ENCODE measurements at places on chromosomes 16 and 17.
A peak's percentile ranks its signal among the peaks of the same experiment; 100 is the strongest.

- peak; percentile 61 for DNase-seq
Observed at GRCh38 chr17:44137891-44138709, 3.6 kb upstream of the HROB start.

DNA sequence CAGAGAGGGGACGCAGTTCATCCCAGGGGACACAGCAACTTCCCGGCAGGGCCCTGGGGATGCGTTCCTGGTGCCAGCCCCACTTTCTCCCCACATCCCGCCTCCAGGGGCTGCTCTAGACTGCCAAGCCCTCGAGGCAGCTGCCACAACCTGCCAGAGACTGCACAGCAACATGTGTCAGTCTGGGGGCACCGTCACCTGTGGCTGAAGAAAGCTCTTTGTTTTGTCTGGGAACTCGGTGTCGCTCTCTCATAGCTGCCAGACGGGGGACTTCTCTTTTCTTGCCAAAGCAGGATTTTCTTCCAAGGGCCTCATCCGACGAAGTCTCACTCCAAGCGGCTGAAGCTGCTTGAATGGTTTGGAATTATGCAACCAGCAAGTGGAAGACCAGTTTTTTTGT, 43.7 kb downstream of the COTL1 start:
- DNase-seq = no peak

DNA sequence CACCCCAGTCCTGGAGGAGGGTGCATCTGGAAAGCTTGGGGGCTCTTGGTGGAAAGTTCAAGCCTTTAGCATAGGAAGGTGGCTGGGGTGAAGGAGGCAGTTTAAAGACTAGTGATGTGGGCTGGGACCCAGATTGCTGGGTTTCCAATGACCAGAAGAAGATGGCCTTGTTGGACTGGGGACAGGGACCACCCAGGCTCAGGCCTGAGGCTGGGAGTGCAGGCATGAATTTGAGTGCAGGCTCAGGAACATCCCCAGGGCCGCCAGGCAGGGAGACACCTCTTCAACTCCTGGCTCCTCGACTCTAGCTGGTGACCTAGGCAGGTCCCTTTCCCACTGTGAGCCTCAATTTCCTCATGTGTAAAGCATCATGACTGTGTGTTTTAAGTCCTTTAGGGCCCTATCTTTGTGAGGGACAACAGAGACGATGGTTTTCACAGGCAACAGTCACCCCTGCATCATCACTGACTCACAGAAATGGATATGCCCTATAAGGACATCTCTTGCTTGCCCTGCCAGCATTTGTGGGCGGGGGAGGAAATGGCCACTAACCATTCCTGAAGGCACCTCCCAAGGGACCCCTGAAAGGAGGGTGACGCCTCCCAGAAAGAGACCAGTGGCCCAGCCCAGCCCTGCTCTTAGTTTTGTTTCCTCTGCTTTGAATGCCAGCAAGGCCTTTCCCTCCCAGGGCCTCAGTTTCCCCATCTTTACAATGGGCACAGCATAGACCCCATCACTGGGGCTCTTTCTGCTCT, 11.1 kb downstream of the NLRC5 start:
- peak; percentile 42 for DNase-seq

- peak; percentile 57 for DNase-seq
Observed at GRCh38 chr17:81309140-81309858, 14.2 kb upstream of the SLC38A10 start.

DNA sequence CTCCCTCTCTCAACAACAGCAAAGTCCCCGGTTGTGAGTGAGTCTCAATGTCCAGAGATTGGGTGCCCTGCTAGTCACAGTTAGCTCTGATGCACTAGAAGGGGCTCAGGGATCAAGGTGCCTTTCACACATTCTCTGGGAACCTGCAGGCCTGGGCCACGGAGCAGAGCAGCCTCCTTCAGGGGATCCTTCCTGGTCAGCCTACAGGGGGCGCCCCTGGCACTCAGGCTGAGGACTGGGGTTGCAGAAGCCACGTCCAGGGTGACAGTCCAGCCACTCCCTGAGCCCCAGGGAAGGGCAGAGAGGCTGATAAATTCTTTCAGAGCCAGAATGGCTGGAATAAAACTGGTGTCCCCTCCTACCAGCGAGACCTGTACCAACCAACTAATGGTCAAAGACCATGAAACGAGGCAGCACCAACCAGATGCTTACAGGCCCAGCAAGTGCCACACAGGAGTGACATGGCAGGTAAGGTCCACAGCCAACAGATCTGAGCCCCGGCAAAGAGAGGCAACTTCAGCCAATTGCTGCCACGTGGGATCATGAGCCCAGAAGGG, 43.5 kb downstream of the ST3GAL2 start:
- DNase-seq = peak; percentile 71

DNA sequence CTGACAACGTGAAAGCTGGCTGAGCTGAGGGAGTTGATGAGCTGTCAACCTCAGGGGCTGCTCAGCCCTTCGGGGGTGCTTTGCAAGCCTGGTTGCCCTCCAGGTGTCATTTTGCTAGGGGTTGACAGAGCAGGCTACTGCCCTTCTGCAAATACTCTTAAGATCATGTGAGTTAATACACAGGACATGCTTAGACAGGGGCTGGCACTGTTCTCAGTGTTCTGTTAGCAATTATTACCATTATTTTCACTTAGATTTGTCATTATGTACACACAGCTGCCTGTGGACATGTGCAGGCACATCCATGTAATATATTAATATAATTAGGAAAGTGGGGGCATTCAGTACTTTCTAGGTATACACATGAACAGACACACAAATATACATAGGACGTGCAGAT, 554.3 kb upstream of the HSBP1 start:
- no peak for DNase-seq

DNA sequence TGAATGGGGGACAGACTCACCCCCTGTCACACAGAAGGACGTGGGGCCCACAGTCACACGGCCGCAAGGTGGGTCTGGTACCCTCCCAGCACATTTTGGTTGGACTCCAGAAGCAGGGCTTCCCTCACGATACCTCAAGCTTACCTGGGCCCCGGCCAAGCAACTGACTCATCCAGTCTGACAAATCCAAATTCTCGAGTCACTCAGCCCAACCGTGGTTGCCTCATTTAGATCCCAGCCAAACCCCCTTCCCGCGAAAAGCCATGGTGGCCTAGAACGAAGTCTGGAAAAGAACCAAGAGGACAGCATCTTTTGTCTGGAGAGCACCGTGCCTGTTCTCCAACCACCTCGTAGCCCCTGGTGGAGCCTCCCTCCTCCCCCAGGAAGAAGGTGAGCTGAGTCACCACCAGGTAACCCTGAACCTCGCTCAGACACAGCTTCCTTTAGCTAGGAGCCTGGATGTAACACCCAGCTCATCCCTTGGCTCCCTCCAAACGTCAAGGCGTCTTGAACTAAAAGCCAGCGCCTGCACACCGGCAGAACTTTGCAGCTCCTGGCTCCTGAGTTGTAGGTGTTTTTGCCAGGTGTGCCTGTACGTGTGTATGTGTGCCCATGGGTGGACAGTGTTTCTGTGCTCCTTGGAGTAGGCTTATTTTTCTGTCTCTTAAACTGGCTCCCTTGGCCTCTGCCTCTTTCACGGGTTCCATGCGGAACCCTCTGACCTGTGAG, 78.9 kb downstream of the CMIP start:
- DNase-seq = no peak

DNA sequence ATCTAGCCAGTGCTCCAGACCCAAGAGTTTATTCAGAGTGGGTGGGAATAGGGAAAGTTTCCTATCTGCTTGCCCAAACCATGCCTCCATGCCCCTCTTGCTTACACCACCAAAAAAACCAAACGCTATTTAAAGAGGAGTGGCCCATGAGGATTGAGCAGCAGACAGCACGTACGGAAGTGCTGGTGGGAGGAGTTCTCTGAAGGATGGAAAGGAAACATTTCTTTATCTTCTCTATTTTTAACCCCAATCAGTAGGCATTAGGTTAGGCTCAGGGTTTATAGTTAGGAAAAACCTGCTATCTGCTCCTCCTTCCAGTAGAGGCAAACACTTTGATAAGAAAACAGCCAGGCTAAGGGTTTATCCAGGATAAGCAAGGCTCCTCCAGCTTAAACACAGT, 235.3 kb downstream of the ZFHX3 start:
- no peak for DNase-seq

DNA sequence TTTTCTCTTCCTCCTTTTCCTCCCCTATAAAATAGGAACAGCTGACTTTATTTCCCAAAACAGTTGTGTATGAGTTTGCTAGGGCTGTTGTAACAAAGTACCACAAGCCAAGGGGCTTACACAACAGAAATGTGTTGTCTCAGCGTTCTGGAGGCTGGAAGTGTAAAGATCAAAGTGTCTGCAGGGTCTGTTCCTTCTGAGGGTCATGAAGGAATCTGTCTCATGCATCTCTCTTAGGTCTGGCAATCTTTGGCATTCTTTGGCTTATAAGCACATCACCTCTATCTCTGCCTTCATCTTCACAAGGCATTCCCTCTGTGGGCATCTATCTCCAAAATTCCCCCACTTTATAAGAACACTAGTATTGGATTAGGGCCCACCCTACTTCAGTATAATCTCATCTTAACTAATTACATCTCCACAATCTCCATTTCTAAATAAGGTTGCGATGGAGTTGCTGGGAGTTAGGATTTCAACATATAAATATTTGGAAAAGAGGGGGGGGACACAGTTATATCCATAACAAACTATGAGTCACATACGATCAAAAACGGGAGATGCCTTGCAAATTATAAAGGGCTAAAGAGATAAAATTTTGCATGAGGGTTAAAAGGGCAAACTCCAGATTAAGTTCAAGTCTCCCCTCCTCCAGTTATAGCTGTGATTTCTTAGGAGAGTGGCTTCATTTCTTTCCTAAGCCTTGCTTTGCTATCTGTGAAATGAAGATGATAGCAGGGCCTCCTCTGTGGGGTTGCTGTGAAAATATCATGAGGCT, 109.7 kb downstream of the VAT1L start:
- DNase-seq = no peak

- DNase-seq = peak; percentile 19
Observed at GRCh38 chr17:58318065-58318481, 10.5 kb downstream of the TSPOAP1 start.

GRCh38 chr16:20242568-20243255, 84.6 kb downstream of the GP2 start:
- DNase-seq = no peak

DNA sequence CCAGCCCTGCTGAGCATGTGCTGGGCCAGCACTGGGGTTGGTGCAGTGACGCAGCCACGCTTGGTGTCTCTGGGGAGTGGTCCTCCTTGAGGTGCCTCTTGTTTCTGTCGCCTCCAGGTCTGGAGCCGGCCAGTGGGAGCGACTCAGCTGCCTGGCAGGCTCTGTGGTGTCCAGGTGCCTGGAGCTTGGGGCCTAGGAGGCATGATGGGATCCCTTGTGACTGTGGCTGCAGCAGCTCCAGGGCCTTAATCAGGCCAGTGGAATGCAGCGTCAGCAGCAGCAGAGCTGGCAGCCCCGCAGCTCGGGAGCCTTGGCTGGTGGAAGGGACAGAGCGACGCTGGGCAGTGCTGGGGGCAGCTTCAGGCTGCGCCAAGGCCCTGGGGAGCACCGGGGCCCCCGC, 74.7 kb upstream of the CIBAR2 start:
- no peak for DNase-seq

DNA sequence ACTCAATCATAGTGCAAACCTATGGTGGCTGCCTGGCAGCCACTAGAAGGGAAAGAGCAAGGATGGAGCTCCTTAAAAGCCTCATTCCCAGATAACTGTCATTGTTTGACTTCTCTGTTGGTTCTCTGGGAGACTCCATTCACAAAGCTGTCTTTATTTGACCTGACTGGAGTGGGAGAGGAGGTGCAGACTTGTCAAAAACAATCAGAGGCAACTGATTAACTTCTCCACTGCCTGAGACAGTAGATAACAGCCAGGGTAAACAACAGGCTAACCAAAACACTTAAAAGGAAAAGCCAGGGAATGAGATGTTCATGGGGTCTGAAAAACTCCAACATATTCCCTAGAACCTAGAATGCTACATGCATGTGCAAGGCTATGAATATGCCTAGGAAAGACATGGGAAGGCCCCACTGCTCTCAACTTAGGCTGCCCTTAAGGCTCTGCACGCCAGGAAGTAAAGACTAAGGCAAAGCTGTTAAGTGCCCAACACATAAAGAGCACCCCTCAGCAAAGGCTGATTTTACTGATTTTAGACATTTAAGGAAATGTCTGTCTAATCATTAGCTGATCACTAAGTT, 82.0 kb downstream of the TTC19 start:
- DNase-seq = no peak

DNA sequence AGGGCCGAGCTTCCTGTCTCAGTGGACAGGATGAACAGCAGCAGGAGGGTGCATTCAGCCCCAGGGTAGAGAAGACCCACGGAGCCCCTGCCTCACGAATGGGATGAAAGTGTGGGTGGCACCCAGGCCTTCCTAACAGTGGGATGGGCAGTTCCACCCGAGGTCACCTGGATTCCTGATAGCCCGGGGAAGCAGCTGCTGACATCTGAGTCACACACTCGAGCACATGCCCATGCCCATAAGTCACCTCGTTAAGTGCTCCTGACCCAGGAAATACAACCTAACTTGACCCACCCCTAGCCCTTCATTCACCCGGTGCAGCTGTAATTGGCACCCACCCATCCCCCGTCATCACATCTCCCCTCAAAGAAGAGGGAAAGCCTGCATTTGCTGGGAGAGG, 85.3 kb upstream of the FOXF1 start:
- no peak for DNase-seq

- DNase-seq = no peak
Observed at GRCh38 chr16:13950821-13951547, 31.0 kb downstream of the ERCC4 start.

GRCh38 chr16:85422632-85423550, 190.2 kb upstream of the GSE1 start:
- peak; percentile 9 for DNase-seq

- no peak for DNase-seq
Observed at GRCh38 chr16:4093495-4094126, 22.6 kb downstream of the ADCY9 start.

- DNase-seq = no peak
Observed at GRCh38 chr17:73760439-73760758, 116.2 kb upstream of the SDK2 start.

- DNase-seq = no peak
Observed at GRCh38 chr17:68514831-68515635, 2.8 kb downstream of the PRKAR1A start.

- peak; percentile 15 for DNase-seq
Observed at GRCh38 chr16:89104930-89105571, 11.4 kb downstream of the ACSF3 start.

DNA sequence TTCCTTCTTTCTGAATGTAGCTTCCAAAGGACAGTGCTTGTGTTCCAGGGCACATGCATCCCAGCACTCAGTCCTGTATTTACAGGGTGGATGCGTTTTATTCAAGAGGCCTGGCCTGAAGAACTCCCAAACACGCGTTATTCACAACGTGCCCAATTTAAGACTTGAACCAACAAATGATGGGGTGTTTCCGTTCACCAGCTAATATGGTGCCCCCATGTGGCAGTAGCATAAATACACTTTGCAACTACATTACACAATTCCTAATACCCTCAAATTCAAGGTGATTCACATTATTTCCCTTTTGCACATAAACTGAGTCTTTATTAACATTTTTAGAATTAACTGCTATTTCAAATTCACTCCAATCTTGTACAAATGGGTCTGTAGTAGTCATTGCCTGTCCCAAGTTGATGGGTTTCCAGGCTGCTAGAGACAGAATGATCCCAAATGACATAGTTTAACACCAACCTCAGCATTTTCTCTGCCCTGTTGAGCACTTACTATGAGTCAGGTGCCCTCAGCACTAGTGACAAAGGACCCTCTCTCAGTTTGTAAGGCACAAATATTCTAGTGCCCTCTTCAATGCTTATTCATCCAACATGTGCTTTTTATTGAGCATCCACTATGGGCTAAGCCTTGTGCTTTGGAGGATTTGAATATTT, 26.9 kb downstream of the HSD17B2 start:
- peak; percentile 29 for DNase-seq

Measured in activated naive CD4-positive, alpha-beta T cell treated with anti-CD3 and anti-CD28 coated beads, Interleukin-2, amount 10 ng/mL, durations not matched to agents 7 days and 5 days (primary cell).